Fibroblast of mammary gland (primary cell): ENCODE measurements at places on chromosomes 12 and 14.

DNA sequence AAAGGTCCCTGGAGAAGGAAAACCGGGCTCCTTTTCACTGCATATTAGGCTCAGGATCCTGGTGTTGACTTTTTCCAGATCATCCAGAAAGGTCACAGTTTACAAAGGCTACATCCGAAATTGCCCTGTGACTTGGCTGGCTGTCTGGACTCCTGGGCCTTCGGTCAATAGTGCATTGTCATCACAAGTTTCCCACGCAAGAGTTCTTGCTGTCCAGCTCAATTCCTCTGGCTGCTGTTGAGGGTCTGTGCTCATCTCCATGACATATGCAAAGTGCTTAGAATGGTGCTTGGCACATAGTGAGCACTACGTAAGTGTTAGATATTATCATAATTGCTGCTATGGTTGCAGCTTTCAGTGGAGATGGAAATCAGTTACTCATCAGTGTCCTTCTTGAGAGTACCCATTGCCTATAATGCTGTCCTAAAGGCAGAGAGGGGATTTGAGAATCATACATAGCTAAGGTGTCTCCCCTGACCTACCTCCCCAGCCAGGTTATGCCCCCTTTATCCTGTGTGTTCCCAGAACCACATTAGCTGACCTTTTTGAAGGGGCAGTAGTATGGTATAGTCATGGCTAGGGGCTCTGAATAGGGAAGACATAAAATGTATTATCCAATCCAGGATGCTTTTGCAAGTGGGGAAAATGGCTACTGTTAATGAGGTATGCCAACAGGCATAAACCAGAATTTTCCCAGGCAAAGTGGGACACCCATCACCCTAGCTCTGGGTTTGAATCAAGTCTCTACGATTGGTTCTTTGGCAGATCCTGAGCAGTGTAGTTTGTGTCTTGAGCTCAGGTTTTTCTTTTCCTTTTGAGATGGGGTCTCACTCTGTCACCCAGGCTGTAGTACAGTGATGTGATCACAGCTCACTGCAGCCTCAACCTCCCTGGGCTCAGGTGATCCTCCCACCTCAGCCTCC, 132.0 kb upstream of the CCND2 start:
- peak; percentile 24 for DNase-seq

- DNase-seq: peak; percentile 47
Observed at GRCh38 chr12:130953771-130954543, at the start of gene ADGRD1. TSS of gene ADGRD1 (plus strand) at chr12:130953907. CDS start at chr12:130954466, 559 bp downstream.

DNA sequence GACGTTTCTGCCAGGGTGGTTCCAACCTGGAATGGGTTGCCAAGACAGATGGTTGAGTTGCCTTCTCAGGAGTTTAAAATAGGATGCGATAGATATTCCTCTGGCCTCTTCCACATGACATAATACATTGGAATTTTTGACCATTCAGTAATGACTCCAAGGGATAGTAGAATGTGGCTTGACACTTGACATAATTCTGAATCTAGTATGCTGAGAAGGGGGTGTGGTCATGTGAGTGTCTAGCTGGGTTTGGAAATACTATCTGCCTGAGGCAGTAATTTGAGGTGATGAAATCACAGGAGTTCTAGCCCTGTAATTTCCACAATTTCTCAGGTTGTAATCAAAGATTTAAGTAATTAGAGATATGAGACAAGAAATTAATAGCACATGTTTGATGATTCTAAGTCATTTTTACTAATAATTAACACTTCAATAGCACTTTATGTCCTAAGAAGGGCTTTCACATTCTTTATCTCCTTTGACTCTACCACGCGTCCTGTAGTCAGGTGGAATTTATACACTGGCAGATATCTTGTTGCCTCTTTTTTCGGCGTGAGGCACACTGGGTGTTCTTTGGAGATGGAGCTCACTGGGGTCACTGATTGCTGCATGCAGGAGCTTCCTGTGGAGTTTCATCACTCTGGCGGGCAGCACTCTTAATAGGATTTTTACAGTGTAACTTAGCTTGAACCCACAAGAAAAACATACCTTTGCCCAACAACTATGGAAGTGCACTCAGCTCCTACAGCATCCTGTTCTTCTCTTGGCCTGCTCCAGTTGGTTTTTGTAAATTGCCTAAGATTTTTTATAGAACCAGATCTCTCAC, 3.2 kb upstream of the AMIGO2 start:
- peak; percentile 94 for DNase-seq

GRCh38 chr12:121748571-121749265, 36.2 kb downstream of the TMEM120B start:
- peak; percentile 93 for DNase-seq

GRCh38 chr12:93370947-93371346, 6.8 kb upstream of the NUDT4 start:
- DNase-seq: no peak

GRCh38 chr12:110498984-110499706, 2.8 kb downstream of the VPS29 start:
- peak; percentile 57 for DNase-seq

DNA sequence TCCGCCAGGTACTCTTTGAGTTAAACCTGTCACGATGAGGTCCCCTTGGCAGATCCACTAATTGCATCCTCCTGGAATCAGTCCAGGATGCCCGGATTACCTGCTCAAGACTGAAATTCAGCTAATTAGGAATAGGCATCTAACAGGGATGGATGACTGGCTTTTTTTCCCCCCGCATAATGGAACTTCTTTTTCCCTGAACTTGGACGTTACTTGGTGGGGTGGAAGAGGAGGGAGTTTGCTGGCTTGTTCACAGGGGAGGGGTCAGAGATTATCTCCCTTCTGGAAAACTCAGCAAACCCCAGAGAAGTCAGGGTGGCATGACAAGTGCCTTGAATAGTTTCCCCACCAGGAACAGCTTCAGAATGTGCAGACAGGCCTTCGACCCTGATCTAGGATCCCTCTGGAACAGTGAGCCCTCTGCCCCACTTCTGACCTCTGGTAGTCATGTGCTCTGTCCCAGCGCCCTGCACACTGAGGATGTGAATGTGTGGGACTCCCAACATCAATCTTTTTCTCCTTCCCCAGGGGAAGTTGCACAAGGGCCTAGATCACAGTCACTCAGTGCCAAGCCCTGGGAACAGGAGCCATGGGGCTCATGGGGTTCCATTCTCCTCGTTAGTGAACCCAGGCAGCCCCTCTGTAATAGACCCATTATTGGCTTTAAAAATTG, 142.5 kb downstream of the SMOC1 start:
- no peak for DNase-seq

GRCh38 chr12:14416658-14417057, 51.2 kb downstream of the ATF7IP start:
- DNase-seq: peak; percentile 91

GRCh38 chr12:13252616-13253015, 56.1 kb downstream of the EMP1 start:
- DNase-seq: no peak

DNA sequence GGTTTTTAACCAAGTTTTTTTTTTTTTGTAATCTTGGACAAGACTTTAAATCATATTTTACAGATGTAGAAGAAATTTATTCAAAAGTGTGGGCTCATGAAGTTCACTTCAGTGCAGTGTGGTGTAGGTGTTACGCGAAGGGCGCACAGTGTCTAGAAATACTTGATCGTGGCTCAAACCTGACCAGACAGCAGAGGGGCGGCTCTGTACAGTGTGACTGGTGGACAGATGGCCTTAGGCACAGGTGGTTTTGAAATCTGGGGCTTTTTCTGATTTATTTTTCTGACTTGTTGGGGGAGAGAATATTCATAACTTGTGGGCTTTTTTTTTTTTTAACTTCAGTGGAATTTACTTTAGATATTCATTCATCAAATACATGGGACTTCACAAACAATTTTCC, 179.2 kb downstream of the PELI2 start:
- DNase-seq: no peak

GRCh38 chr12:46402451-46402850, 29.9 kb upstream of the SLC38A2 start:
- DNase-seq: peak; percentile 98

DNA sequence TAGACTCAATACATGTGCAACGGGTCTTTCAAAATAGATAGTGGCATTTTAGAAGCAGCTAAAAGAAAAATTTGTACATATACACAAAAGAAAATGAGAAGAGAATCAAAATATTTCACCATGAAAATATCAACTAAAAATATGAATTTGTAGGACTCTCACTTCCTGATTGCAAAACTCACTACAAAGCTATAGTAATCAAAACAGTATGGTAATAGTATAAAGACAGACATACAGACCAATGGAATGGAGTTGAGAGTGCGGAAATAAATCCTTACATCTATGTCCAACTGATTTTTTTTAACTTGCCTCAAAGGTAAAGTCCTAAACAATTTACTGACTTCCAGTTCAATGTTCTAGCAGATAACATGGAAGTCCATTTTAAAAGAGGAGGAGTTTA, 13.1 kb downstream of the C2CD5 start:
- no peak for DNase-seq

GRCh38 chr12:12474471-12474928, 88.2 kb downstream of the DUSP16 start:
- DNase-seq: no peak

- peak; percentile 25 for DNase-seq
Observed at GRCh38 chr14:62654641-62655040, 390.6 kb downstream of the KCNH5 start.

- DNase-seq: no peak
Observed at GRCh38 chr12:98814254-98814653, 169.2 kb downstream of the APAF1 start.

DNA sequence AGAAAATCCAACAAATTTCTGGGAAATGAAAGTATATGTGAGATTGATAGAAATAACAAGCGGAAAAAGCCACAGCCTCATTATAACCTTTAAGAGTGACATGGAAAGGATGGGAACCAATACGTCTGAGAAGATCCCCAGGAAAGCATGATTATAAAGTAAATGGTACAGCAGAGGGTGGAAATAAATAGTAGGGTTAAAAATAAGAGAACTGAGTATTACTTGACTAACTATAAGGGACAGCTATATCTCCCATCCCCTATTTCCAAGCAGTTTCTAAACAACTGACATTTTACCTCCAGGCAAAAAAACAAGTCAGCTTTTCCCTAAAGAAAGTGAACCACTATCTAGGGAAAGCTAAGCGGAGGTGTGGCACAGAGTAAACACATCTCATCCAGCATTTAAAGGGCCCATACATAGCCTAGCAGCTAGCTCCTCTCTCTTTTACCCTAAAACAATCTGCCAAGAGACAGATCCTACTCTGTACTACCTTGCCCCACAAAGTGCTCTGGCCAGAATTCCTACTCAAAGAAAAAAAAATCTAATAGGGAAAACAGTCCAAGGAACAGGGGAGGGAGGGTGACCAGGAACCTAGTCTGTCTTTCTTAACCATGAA, 11.2 kb downstream of the OSBPL8 start:
- DNase-seq: no peak

GRCh38 chr12:47763481-47764346, 5.0 kb upstream of the RAPGEF3 start:
- no peak for DNase-seq

DNA sequence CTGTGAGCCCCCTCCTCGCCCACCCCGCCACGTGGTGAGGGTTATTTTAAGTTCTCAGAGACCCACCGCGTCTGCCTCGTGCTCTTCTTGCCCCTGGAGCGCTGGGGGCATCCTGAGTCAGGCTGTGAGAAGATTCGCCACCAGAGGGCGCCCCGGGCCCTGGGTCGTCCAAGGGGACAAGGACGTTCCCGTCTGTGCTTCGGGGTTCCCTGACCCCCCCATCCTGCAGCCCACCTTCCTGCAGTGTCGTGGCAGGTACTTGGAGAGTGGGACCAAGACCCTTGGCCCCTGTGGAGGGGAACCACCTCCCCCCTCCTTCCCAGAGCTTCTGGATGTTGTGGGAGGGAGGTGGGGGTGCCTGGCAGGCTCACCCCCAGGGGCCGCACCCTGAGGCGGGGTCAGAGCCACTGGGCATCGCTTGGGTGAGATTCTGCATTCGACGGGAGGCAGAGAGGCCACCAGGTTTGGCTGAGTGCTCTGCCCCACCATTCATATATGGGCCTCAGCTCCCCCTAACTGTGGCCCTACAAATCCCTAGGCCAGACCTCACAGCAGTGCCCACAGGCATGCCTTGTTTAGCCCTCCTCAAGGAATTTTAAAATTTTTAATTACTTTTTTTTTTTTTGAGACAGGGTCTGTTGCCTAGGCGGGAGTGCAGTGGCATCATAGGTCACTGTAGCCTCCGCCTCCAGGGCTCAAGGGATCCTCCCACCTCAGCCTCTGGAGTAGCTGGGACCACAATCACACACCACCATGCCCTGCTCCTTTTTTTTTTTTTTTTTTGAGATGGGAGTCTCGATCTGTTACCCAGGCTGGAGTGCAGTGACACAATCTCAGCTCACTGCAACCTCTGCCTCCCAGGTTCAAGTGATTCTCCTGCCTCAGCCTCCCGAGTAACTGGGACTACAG, 17.0 kb downstream of the RHOF start:
- peak; percentile 60 for DNase-seq

- DNase-seq: peak; percentile 60
Observed at GRCh38 chr14:54226103-54226502, 170.7 kb upstream of the CDKN3 start.

DNA sequence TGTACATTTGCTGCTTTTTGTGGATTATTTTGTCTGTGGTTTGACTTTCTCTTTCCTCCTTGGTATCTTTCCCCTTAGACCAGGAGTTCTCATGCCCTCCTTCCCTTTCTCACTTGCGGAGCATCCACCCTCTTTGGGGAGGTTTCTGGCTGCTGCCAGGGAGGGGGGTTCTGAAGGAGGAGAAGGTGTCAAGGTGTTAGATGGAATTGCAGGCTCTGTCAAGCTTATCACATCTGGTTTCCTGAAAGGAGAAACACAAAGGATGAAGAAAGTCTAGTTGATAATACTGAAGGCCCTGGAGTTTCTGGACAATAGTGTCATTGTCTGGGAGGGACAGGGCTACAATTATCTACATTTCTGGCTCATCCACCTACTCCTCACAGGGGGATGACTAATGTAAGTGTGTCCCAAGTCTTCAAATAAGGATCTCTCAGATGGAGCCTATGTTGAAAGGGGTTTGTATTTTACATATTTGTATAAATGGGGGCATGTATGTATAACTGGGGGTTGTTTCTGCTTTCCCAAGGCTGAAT, 217.3 kb upstream of the CCDC196 start:
- no peak for DNase-seq

GRCh38 chr12:14907953-14908352, 22.3 kb upstream of the MGP start:
- DNase-seq: no peak

- peak; percentile 81 for DNase-seq
Observed at GRCh38 chr12:54853933-54854538, at the start of gene MUCL1. TSS of gene MUCL1 (plus strand) at chr12:54854516. CDS start at chr12:54854583, 67 bp downstream.

DNA sequence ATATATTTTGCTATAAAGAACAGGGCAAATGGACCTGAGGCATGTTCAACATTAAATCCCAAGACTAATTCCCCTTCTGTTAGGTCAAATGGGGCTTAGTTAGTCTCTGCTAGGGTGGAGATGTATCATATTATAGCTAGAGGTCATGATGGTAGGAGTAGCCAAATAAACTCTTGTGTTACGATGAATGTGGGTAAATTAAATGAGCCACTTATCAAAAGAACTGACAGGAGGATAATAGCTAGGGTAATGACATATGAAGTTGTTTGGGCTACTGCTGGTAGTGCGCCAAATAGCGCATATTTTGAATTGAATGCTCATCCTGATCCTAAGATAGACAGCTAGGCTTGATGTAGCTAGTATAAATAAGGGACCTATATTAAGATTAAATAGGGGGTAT, 445.0 kb downstream of the GXYLT1 start:
- DNase-seq: no peak

GRCh38 chr14:50812856-50813543, 18.0 kb downstream of the NIN start:
- DNase-seq: no peak
